ENCODE measurements at places on chromosomes 1 and 21.

GRCh38 chr1:9768983-9769382 lies 54.8 kb downstream of the CLSTN1 start:
- H3K4me1 ChIP-seq: peaks cover 3% of the 10 kb centered on the region
- peaks cover 13% of the 10 kb centered on the region for H3K36me3 ChIP-seq
- DNase-seq: no peak

- no peak overlapping the region for H3K27ac ChIP-seq
- no peak for DNase-seq
- H3K27me3 ChIP-seq: no peaks in the 10 kb centered on the region
- H3K36me3 ChIP-seq: no peaks in the 10 kb centered on the region
- H3K4me3 ChIP-seq: no peak overlapping the region
Measured at GRCh38 chr1:164417016-164417704, 141.8 kb upstream of the PBX1 start.

DNA sequence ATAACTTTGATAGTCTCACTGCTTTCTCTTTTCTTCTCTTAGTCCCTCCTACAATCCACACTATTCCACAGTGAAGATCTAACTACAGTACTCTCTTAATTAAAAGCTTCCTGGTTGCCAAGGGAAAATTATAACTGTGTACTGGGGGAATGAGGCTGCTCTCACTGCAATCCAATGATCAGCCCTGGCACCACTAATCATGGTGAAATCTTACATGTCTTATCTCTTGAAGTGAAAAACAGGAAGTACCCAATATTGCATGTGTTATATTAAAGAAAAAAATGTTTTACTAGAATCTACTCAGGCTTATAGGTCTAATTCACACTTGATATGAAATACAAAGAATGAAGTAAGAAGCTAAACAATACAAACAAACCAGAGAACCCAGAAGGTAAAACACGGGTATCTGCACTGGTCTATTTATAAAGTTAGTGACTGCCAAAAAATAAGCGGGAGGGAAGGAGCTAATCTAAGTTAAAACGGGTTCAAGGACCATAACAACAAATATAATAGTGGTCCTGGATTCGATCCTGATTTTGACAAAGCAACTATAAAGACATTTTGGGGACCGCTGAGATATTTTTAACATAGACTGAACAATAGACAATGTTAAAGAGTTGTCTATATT lies 57.5 kb downstream of the RGS2 start:
- H3K36me3 ChIP-seq: no peaks in the 10 kb centered on the region
- no peak overlapping the region for H3K4me3 ChIP-seq
- no peaks in the 10 kb centered on the region for H3K4me1 ChIP-seq
- H3K27me3 ChIP-seq: no peaks in the 10 kb centered on the region
- no peak for DNase-seq
- no peak overlapping the region for H3K27ac ChIP-seq

DNA sequence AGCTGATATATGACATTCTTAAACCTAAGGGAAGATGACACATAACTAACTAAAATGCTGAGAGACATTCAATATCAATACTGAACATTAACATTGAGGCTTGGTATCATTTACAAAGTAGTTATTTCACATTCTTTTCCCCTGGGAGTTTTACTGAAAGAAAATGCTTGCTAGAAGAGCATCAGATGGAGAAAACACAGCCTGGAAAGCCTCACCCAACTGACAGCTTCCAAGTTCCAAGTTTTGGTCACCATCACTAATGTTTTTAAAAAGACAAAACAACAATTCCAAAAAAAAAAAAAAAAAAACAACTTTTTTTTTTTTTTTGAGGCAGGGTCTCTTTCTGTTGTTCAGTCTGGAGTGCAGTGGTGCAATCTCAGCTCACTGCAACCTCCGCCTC lies 80.6 kb downstream of the DSCAM start:
- no peak overlapping the region for H3K27ac ChIP-seq
- no peak for DNase-seq
- no peaks in the 10 kb centered on the region for H3K27me3 ChIP-seq
- H3K4me1 ChIP-seq: no peaks in the 10 kb centered on the region
- no peaks in the 10 kb centered on the region for H3K36me3 ChIP-seq

DNA sequence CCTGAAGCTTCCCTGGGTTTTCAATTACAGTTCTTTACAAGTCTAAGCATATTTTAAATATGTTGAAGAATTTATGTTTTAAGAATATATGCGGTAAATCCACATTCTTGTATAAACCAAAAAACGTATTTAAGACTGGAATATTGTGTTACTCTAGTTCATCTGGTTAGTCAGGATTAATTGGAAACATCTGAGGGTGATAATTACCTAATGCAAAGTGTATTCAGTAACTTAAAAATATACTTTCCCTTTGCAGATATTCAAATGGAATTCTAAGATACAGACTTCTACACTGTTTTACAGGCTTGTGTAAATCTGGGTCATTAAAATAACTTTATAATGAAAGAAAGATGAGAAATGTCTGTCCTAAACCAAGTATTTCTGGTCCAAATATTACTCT lies 302.0 kb downstream of the VAV3 start:
- H3K36me3 ChIP-seq: no peaks in the 10 kb centered on the region
- DNase-seq: no peak
- no peaks in the 10 kb centered on the region for H3K4me1 ChIP-seq
- no peak overlapping the region for H3K27ac ChIP-seq
- no peaks in the 10 kb centered on the region for H3K27me3 ChIP-seq

DNA sequence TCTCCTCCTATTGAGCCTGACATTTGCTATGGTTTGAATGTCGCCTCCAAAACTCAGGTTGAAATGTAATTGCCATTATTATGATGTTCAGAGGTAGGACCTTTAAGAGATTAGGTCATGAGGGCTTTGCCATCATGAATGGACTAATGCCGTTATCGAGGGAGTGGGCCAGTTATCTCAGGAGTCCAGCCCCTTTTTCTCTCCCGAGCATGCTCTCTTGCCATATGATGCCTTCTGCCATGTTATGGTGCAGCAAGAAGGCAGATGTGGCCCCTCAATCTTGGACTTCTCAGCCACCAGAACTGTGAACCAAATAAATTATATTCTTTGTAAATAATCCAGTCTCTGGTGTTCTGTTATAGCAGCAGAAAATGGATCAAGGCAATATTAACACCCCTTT lies 323.5 kb downstream of the RRAGC start:
- H3K36me3 ChIP-seq: no peaks in the 10 kb centered on the region
- no peak overlapping the region for H3K4me3 ChIP-seq
- H3K27me3 ChIP-seq: no peaks in the 10 kb centered on the region
- H3K27ac ChIP-seq: no peak overlapping the region
- DNase-seq: no peak
- H3K4me1 ChIP-seq: no peaks in the 10 kb centered on the region

- H3K27me3 ChIP-seq: no peaks in the 10 kb centered on the region
- no peaks in the 10 kb centered on the region for H3K36me3 ChIP-seq
- DNase-seq: peak; percentile 41
- H3K4me3 ChIP-seq: no peak overlapping the region
Measured at GRCh38 chr1:172647110-172647564, 11.8 kb upstream of the FASLG start.

- H3K4me3 ChIP-seq: no peak overlapping the region
- no peaks in the 10 kb centered on the region for H3K27me3 ChIP-seq
- H3K36me3 ChIP-seq: no peaks in the 10 kb centered on the region
- H3K27ac ChIP-seq: no peak overlapping the region
- DNase-seq: no peak
Measured at GRCh38 chr21:45740491-45741357, 97.2 kb downstream of the PCBP3 start.

DNA sequence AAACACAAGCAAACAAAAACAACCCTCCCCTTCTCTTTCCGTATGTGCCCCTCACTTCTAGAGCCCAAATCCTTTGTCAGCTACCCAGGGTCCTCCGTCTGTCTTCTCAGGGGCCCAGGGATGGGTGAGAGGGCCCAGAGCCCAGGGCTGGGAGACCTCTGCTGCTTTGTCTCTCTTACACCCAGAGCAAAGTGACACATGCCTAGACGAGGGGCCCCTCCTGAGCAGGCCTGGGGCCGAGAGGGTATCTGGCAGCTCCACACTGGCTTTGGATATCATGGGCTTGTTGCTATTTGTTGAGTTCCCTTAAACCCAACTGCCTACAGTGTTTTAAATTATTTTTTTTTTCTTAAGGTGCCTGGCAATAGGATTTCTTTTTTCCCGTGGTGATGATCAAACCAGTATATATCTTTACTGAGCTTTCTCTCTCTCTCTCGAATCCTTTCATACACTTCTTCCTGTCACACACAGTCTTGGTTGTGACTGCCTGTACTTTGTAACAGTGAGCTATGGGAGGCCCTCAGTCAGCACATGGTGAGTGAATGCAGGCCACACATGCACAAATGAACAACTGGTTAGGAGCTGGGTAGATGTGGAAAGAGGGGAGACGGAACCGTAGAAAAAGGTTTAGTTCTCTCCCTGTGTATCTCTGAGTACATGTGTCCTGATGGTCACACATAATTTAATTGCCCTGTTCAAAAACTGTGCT lies 14.5 kb downstream of the RASSF5 start:
- no peak for DNase-seq
- H3K27me3 ChIP-seq: no peaks in the 10 kb centered on the region
- H3K4me3 ChIP-seq: no peak overlapping the region
- no peak overlapping the region for H3K27ac ChIP-seq

DNA sequence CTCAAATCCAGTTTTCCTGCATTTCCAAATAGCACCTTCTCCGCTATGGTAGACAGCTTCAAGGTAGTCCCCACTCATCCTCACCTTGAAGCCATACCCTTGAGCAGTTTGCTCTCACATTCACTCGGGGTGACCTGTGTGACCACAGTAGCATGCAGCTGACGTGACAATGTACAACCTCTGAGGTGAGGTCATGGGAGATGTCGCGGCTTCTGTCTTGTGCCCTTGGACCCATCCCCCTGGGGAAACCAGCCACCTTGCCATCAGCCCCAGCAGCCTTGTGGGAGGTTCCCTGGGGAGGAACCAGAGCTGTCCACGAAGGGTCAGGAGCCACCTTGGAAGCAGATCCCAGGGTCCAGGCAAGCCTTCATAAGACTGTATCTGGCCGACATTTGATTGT lies 38.3 kb upstream of the DUSP10 start:
- DNase-seq: no peak
- no peak overlapping the region for H3K27ac ChIP-seq

DNA sequence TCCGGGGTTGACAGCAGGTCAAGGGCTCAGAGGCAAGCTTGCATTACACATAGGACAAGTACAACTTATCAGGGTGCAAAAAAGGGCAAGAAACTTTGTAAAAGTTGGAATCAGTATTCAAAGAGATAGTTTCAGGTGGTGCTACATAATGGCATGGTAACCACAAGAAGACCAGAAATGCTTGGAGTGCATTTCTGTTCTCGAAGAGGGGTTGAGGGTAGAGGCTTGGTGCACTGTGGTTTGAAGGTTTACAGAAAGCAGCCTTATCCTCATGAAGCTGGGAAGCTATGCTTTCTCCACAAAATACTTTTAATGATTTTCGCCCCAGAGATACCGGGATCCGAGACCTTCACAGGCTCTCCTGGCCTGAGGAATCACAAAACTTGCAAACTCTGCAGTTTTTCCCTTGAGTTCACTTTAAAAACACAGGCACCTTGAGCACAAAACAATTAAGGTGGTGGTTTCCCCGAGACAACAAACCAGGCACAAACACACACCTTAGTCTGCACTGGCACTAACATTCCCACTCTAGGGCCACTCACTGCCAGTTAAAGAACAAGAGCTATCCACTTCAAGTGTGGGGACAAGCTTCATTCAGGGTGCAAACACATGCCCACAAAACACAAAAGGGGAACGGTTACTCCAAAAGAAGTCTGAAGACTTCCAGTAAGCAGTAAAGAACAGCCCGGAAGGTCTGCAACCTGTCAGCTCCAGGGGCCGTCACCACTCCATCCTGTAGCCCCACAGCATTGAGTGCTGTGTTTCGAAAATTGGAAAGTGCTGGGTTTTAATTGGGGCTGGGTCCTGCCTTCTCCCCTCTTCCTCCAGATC lies 29.8 kb upstream of the NFIA start:
- H3K4me3 ChIP-seq: no peak overlapping the region
- peaks cover 40% of the 10 kb centered on the region for H3K27me3 ChIP-seq
- no peaks in the 10 kb centered on the region for H3K36me3 ChIP-seq
- DNase-seq: no peak
- peaks cover 46% of the 10 kb centered on the region for H3K4me1 ChIP-seq
- H3K27ac ChIP-seq: no peak overlapping the region

All from CD4-positive, alpha-beta T cell (primary cell).